ENCODE measurements at places on chromosomes 7 and 10. TPM values are rescaled to one million over a fixed set of nuclear protein-coding genes. Genes with fewer than 3 reads are reported as not detected.

Gene SMC3
- total RNA-seq, result 66.0 TPM

Gene CAMK2B
- total RNA-seq, result not detected

Gene CARD11
- total RNA-seq, result 10.8 TPM

DNA sequence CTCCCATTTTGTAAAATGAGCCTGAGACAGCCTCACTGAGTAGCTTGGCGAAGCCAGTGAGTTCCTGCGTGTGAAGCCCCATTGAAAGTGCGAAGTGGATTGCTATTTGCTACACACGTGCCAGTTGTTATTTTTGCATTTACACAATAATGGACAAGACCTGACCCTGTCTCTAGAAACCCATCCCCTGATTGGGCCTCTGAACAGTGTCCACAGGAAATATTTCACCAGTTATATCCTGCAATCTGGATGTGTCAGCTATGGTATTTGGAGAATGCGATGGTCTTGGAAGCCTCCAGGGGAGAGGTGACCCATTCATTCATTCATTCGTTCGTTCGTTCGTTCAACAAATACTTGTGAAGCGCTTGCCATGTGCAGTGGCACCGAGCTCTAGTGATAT lies 37.1 kb downstream of the COL13A1 start:
- no peak for DNase-seq

- no peak for DNase-seq
Observed at GRCh38 chr10:97919012-97919411, 69.4 kb downstream of the GOLGA7B start.

GRCh38 chr7:151662251-151662826 lies 142.6 kb upstream of the RHEB start:
- peak; percentile 26 for DNase-seq

- DNase-seq, result no peak
Observed at GRCh38 chr7:135645296-135645904, 16.9 kb upstream of the STMP1 start.

- DNase-seq, result no peak
Observed at GRCh38 chr7:110600956-110601355, 490.0 kb upstream of the LRRN3 start.

DNA sequence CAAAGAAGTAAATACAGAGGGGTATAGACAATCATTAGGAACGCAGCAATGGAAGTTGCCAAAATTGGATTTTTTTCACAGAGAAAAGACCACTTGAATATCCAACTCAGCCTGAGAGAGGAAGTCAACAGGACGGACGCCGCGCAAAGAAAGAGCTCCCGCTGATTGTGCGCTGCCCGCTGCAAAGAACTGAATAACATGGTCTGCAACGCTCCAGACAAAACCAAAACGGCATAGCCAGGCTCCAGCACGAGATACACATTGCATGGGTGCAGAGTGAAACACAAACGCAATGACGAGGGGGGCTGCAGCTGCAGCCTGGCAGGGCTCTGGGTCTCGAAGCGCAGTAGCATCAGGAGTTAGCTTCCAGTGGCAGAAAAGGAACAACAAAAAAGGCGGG lies 113.9 kb upstream of the MGMT start:
- no peak for DNase-seq

DNA sequence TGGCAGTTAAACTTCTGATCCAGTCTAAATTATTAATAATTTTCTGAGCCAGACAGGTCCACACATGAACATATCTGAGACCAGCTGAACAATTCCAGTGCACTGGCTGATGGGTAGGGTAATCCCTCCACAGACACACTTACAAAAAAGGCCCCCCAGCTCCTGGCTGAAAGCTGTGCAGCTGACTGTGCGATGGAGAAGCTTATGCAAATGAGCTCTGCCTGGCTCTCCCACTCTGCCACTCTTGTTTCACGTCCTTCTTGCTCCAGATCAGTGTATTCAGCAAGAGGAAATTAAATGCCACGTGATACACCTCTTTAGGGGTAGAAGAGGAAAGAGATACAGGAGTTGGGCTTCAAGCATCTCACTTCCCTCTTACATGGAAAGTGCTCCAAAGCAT lies 76.4 kb upstream of the FEZF1 start:
- DNase-seq, result peak; percentile 48

GRCh38 chr10:1316121-1316808 lies 260.1 kb downstream of the WDR37 start:
- DNase-seq, result no peak

- DNase-seq, result no peak
Observed at GRCh38 chr7:99713995-99714570, 20.9 kb downstream of the CYP3A7 start.

GRCh38 chr10:58518775-58519174 lies 6.1 kb downstream of the BICC1 start:
- DNase-seq, result no peak
